ENCODE measurements at places on chromosomes 2 and 18.

DNA sequence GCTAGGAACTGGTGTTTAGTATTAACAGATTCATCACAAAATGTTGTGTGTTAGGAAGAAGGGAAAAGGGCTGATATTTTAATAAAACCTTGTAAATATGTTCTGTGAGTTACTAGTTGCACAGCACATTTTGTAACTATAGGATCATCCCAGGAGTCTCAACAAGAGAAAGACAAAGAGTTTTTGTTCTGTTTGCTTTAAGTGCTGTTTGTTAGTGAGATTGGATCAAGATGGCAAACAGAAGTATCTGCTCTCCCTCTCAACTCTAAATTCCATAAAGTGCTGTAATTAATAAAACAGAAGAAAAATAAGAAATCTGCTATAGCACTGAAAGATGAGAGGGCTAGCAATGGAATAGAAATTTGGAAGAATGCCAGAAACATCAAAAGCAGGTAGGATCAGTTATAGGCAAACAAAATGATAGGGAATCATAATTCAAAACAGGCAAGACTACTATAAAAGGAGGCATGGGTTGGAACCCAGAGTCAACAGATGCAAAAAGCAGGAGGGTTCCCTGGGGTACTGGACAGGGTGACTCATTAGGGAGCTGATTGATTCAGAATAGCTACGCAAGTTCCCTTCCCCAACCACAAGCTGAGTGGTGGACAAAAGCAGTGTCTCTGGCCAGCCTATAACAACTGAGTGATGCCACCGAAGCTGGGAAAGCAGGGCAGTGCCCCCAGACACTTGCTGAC lies 75.8 kb downstream of the DYNC1I2 start:
- no peak for DNase-seq

DNA sequence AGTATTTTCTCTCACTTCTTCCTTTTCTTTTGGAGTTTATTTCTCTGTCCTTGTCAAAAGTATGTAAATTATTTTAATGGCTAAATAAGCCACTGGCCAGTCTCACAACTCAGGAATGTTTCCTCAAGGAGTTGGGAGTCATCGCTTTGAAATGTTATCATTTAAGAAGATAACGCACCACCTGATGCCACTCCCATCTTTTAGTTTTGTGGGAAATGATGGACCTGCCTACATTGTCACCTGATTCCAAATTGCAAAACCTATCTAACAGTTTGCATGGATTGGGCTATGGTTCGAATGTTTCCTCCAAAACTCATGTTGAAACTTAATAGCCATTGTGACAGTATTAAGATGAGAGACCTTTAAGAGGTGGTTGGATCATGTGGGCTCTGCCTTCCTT lies 32.4 kb upstream of the PPM1B start:
- no peak for DNase-seq

- peak; percentile 35 for DNase-seq
Measured at GRCh38 chr2:73920577-73921545, 5.8 kb upstream of the DGUOK start.

- no peak for DNase-seq
Measured at GRCh38 chr2:101759162-101759561, 61.7 kb downstream of the MAP4K4 start.

DNA sequence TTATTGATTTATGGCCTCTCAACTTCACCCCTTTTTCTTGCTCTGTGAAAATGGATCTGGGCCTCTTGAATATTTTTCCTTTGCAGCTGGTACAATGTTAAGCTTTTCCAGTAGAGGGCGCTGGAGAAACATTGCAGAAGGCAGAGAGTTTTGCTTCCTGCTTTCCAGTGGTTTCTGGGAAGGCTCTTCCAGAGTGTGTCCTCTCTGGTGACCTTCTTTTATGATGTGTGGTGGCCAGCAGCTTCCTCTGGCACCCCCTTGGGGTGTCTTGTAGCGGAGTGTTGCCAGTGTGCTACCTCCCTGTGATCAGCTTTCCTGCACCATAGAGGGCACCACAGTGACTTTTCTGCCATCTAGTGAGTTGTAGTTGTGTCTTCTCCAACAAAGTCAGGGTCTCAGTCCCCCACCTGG lies 25.4 kb upstream of the MGAT5 start:
- DNase-seq, result no peak

- peak; percentile 19 for DNase-seq
Measured at GRCh38 chr2:230068016-230068650, 591 bp downstream of the SLC16A14 start.

GRCh38 chr2:181680937-181681811 lies 857 bp upstream of the NEUROD1 start:
- DNase-seq, result no peak

- DNase-seq, result no peak
Measured at GRCh38 chr18:5982332-5982731, 87.0 kb upstream of the TMEM200C start.

GRCh38 chr2:240957656-240958365 lies 40.6 kb upstream of the SNED1 start:
- DNase-seq, result no peak

DNA sequence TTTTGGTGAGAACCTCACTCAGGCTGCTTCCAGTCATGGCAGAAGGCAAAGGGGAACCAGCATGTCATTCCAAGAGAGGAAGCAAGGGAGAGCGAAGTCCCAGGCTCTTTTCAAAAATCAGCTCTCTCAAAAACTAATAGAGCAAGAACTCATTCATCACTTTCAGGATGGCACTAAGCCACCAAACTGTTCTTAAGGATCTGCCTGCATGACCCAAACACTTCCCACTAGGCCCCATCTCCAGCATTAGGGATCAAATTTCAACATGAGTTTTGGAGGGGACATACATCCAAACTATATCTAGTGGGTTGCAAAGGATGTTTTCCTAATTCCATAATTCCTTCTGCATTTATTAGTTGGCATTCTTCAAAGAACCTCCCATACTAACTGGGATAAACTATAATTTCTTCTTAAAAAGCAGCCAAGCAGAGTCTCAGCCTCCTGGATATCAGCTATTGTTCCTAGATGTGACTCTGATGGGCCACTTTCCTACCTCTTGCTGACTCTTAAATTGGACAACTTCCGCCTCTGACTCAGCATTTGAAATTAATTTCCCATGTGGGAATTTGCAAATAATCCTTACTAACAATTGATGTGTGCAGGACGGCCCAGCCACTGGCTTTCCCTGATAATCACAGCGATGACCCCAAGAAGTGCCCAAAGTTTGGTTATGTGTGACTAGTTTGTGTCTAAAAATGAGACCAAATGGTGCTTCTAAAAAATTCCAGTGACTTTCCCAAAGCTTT lies 5.5 kb upstream of the REV1 start:
- no peak for DNase-seq

GRCh38 chr18:74609535-74609934 lies 11.9 kb downstream of the ZNF407 start:
- DNase-seq, result no peak

GRCh38 chr2:47345590-47345924 lies 57.4 kb upstream of the MSH2 start:
- no peak for DNase-seq

DNA sequence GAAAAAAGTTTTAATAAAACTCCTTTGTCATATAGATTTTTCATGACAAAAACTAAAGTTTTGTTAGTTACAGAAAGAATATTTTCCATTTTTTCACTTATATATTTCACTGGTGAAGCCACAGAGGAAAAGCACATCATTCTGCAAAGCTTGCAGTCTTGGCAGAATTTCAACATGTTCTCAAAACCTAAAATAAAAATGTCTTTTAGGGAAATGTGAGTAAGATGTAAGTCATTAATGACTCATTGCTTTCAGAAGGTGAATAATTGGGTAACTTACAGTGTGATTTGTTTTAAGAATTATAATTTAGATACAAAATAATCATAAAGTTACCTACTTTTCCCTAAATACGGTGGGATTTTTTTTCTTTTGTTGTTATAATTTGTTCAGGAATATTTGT lies 43.4 kb upstream of the TNFRSF11A start:
- DNase-seq, result no peak

- no peak for DNase-seq
Measured at GRCh38 chr2:54402350-54402749, 53.8 kb upstream of the SPTBN1 start.

DNA sequence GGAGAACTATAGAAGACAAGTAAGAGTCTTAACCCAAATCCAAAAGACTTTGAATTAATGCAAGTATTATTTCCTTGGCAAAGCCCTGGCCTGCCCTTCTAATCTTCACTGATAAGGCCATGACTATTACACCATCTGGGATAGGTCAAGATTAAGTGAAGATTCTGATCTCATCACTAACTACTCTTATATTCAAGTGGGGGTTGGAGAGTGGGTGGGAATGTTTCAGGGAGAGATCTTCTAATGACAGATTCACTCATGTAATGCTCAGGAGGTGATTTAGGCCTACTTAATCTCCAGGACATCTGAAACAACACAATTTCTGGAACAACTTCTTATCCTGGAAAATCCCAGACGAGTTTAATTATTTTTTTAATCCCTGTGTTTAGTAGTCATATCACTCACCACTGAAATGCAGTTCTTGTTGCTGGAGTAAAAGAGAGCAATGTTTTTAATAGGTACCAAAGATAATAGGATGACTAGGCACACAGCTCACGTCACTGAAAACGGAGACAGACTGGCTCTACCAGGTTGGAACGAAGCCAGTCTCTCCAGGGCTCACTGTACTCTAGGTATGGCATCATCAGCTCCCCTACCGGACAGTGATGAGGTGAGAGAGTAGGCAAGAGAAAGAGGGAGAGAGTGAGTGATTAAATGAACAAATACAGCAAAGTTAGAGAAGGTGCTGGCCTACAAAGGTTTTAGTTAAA lies 133.1 kb downstream of the NCKAP5 start:
- no peak for DNase-seq

DNA sequence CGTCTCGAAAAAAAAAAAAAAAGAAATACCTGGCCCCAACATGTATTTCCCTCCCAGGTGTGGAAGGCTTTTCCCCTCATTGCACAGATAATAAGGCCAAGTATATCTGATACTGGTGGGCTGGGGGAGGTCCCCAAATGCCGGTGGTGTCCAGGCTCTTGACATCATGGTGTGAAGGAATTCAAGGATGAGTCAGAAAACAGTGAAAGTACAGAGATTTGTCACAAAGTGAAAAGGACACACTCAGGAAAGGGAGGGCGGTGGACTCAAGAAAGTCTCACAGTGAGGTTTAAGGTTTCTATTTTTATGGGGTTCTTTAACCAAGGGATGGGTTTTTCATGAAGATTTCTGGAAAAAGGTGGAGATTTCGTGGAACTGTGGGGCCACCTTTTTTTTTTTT lies 37.8 kb upstream of the FZD5 start:
- no peak for DNase-seq

- DNase-seq, result no peak
Measured at GRCh38 chr18:76654577-76654976, 159.5 kb upstream of the ZNF516 start.

- DNase-seq, result peak; percentile 26
Measured at GRCh38 chr2:101152272-101153076, 1.3 kb upstream of the TBC1D8 start.

GRCh38 chr2:33636001-33636400 lies 36.9 kb upstream of the FAM98A start:
- DNase-seq, result no peak

GRCh38 chr2:43157506-43158246 lies 68.7 kb downstream of the ZFP36L2 start:
- DNase-seq, result no peak
